Left ventricle myocardium superior (tissue), 1 donor: ENCODE measurements at places on chromosomes 5 and 9. TPM values are rescaled to one million over a fixed set of nuclear protein-coding genes. Genes with fewer than 3 reads are reported as not detected.

DNA sequence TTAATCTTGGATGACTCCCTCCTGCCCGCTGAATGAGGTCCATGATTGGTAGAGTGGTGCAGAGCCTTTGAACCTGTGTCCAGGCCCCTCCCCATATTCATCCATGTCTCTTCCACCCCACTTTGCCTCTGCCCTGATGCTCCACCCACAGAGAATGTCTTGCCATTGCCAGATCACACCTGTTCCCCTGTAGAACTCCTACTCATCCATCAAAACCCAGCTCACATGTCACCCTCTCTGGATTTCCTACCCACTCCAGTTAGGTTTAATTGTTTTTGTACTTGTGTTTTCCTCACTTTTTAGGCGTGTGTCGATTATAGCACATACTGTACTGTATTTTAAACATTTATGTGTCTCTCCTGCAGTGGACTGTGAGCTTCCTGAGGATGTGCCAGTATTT lies 107.0 kb upstream of the CTSL start:
- DNase-seq = no peak

Gene SNCB
- not detected for total RNA-seq

- DNase-seq = no peak
Measured at GRCh38 chr5:174378121-174378874, 332.8 kb downstream of the NSG2 start.

Gene PLPPR1
- not detected for total RNA-seq

DNA sequence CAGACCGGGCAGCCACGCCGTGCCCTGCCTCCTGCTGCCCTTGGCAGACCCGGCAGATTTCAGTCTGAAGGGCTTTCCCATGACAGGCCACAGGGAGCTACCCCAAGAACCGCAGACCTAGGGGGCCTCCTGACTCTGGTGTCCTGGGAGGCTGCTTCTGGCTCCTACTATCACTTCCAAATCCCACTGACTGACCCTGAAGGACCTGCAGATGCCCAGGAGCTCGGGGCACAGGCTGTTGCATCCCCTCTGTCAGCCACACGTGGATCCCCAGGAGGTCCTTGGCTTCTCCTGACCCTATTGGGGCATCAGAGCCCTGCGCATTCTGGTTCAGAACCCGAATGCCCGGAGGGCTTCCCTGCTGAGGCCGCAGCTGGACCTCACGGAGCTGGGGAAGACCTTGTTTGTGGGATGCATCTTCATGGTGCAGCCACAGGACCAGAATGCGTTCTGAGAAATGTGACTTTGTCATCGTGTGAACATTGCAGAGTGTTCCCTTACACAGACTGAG lies 81.3 kb upstream of the IRX4 start:
- no peak for DNase-seq

Gene GARNL3
- 17.3 TPM for total RNA-seq

Gene SMAD5
- total RNA-seq = 41.7 TPM

DNA sequence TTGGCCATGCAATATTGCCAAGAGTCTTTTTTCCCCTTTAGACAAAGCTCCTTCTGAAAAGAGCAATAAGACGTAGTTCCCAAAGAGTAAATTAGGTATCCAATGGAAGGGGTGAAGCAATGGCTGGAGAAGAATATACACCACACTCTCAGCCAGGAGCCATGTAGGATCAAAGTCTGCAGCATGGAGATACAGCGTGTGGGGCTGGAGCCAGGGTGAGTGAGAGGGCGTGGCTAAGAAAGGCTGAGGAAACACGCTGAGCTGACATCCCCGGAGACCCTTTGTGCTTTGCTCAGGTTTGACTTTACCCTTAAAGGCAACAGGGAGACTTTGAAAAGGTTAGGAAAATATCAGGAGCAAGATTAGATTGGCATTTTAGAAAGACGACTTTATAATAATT lies 87.1 kb upstream of the ELL2 start:
- no peak for DNase-seq

Gene SGCD
- total RNA-seq = 76.9 TPM

Gene KCNIP1
- 0.20 TPM for total RNA-seq

GRCh38 chr9:94632737-94633136 lies 6.6 kb downstream of the FBP1 start:
- DNase-seq = no peak

DNA sequence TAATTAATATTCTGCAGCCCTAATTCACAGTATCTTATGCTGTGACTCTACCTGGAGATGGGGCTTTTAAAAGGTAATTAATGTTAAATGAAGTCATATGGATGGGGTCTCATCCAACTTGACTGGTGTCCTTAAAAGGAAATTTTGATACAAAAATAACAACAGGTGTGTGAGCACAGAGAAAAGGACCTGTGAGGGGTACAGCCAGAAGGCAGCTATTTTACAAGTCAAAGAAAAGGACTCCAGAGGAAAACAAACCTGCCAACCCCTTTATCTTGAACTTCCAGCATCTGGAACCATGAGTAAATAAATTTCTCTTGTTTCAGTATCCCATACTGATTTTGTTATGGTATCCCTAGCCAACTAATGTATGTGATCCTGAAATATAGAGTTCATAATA lies 250.3 kb downstream of the TMEM232 start:
- DNase-seq = no peak

Gene IRX1
- total RNA-seq = not detected

Gene SMIM33
- total RNA-seq = not detected
